ENCODE measurements at places on chromosomes 2 and 18.

GRCh38 chr2:81901017-81901416 lies 1596.5 kb upstream of the LRRTM1 start:
- peak; percentile 53 for DNase-seq

GRCh38 chr2:206526416-206526815 lies 83.1 kb downstream of the ADAM23 start:
- no peak for DNase-seq

DNA sequence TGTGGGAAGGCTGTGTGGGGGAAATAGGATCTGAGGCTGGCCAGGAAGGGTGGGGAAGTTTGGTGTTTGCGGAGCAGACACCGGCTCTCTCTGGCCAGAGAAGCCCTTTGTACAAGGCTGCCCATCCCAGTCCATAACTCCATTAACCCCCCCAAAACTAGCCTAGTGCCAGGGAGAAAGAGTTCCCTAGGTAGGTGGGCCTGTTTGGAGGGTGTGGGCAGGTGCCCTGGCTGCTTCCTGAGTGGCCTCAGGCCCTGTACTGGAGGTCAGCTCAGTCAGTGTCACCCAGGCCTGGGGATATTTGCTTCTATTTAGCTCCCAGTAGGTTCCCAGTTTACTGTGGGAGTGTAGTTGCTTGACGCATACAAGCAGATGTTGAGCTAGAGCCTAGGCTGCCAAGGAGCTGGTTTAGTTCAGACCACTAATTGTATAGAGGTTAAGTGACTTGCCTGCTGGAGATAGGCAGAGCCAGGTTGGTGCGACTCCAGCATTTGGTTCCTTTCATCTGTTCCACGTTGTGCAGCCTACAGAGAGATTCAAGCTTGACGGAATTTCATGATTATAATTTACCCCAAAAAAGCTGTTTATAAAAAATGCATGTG lies 2.9 kb upstream of the GREB1 start:
- DNase-seq: no peak

DNA sequence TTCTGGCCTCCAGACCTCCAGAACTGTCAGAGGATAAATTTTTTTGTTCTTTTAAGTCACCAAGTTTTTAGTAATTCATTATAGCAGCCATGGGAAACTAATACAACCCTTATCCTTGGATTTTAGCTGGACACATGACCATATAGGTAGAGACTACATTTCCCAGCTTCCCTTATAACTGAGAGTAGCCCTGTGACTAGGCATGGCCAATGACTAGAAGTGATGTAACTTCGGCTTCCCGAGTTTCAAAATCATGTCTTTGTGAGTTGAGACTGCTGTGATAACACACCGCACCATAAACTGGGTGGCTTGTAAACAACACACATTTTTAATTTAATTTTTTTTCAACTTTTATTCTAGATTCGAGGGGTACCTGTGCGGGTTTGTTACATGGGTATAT lies 134.0 kb upstream of the SERTAD2 start:
- no peak for DNase-seq

GRCh38 chr2:26495705-26496297 lies 17.9 kb upstream of the OTOF start:
- DNase-seq: no peak

DNA sequence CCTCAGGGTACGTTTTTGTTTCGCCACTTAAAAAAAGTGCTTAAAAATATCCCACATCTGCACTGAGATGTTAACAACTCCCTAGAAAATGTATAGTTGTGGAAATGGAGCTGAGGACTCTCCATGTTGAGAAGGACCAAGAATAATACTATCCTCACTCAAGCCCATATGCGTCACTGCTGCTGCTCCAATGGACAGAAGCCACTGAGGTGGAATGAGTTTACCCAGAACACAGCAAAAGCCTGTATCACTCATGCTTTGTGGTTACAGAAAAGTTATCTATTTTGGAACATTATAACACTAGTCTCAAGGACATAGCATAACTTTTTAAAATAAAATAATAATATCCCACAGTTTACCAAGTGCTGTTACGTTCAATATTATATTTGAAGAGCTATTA lies 31.9 kb downstream of the DSC3 start:
- DNase-seq: peak; percentile 72

DNA sequence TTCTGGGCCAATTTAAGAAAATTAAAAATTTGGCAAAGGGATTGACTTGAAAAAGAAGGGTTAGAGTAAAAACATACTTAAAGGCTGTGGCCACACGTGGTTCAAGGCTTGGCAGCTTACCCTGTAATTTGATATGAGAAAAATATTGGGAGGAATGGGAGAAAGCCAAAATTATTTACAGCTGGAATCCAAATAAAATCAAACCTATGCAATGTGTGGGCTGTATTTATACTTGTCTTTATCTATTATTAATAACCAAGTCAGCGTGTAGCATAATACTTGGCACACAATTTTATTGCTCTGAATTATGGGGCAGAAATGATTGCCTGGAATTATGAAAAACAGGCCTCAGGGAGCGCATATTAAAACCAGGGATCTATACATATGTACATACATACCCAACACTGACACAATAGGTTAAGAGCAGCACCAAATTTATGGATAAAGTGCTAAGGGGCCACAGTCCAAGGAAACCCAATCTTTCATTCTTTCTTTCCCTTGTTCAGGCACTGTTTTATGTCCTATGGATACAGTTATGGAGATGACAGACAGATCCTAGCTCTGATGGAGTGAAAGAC lies 35.6 kb downstream of the FAM124B start:
- DNase-seq: no peak

GRCh38 chr2:16156411-16156810 lies 216.1 kb downstream of the MYCN start:
- DNase-seq: no peak

- no peak for DNase-seq
Observed at GRCh38 chr2:205995260-205995659, 90.7 kb downstream of the INO80D start.

GRCh38 chr2:235688511-235689426 lies 194.9 kb downstream of the AGAP1 start:
- DNase-seq: no peak

GRCh38 chr2:28209261-28209691 lies 183.4 kb upstream of the FOSL2 start:
- DNase-seq: peak; percentile 40

DNA sequence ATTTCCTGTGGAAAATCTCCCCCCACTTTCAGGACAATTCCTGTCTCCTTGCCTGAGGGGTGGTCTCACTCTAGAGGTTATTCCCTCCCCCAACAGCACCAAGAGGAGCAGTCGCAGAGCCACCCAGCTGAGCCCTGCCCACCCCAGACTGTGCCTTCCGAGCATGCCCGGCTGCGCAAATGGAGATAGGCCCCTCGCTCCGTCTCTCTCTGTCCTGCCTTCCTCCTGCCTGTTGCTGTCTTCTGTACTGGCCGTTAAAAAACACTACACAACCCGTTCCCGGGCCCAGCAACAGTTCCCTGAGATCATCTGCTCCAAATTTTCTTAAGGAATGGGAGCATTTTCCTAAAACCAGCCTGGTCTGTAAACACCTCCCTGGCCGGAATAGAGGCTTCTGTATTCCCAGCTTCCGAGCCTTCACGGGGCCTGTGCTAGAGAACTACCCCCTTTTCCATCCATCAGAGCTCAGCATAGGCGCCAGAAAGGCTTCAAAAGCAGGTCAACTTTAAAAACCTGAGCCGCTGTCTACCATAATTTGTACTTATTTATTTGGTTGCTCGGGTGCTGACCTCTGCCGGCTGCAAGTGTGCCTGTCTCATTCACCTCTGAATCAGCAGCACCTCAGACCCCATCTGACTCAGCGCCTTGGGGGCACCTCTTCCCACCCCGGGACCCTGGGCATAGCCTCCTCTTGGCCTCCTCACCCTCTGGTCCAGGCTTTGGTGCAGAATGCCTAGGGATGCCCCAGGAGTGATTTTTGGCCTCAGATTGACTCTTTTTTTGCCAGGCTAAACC lies 159.4 kb downstream of the PXDN start:
- peak; percentile 66 for DNase-seq

DNA sequence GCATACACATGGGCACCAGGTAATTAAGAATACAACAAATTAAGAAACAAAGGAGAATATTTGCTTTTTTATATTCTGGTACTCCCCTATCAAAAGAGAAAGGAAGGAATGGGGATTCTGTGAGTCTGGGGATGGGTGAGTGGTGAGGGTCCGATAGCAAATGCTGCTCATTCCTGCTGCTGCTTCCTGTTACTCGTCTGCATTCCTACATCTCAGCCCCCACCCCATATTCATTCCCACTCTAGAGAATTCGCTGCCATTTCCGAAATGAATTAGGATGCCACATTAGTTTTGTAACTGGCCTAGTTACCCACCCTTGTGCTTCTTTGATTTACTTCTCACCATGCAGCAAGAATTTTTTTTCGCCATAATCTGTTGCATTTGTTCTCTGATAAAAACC lies 1905.3 kb upstream of the PIK3C3 start:
- no peak for DNase-seq

DNA sequence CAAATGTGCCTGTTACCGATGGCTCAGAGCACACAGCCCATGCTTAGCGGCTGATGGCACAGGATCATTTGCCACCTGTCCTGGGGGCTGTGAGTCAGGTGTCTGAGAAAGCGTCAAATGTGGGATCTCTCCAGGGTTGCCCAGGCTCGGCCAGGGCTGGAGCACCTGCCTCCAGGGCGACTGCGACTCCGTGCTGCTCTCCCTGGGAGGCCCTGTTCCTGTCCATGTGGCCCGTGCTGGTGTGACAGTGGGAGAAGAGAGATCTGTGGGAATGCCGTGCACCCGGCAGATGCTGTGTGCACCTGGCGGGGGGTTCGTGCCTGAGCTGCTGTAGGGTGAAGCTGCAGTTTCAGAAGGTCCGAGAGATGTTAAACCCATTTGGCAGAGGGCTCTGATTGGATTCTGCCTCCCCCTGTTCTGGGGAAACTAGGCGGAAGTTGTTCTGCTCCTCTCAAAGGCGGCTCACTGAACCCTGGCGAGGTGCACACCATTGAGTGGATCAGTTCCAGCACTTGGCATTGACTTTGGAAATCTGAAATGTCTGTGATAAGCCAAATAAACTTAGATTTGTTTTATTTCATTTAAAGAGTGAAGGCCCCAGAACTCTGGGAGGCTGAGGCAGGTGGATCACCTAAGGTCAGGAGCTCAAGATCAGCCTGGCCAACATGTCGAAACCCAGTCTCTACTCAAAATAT lies 34.7 kb upstream of the TPO start:
- DNase-seq: no peak

DNA sequence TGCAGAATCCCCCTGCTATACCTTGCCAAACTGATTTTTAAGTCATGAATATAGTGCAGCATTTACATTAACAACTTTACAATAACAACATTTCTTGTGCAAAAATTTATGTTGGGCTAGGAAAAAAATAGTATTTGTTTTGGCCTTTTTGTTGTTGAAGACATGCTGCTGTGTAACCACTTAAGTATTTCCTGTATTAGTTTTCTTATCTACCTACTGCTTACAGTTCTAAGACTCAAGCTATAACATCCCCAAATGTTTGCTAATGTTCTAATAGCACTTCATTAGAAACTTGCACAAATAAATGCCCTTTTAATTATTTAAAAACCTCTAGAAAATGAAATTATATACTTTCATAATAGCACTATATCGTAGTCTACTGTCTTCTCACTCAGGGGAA lies 154.3 kb upstream of the DOCK10 start:
- DNase-seq: peak; percentile 32

GRCh38 chr18:34083910-34084535 lies 140.7 kb downstream of the NOL4 start:
- no peak for DNase-seq

- DNase-seq: no peak
Observed at GRCh38 chr2:99550368-99550767, 60.6 kb upstream of the REV1 start.

GRCh38 chr18:54359233-54359632 lies 1.5 kb downstream of the C18orf54 start:
- DNase-seq: peak; percentile 27

- peak; percentile 91 for DNase-seq
Observed at GRCh38 chr18:59070181-59070912, 69.3 kb upstream of the SEC11C start.

DNA sequence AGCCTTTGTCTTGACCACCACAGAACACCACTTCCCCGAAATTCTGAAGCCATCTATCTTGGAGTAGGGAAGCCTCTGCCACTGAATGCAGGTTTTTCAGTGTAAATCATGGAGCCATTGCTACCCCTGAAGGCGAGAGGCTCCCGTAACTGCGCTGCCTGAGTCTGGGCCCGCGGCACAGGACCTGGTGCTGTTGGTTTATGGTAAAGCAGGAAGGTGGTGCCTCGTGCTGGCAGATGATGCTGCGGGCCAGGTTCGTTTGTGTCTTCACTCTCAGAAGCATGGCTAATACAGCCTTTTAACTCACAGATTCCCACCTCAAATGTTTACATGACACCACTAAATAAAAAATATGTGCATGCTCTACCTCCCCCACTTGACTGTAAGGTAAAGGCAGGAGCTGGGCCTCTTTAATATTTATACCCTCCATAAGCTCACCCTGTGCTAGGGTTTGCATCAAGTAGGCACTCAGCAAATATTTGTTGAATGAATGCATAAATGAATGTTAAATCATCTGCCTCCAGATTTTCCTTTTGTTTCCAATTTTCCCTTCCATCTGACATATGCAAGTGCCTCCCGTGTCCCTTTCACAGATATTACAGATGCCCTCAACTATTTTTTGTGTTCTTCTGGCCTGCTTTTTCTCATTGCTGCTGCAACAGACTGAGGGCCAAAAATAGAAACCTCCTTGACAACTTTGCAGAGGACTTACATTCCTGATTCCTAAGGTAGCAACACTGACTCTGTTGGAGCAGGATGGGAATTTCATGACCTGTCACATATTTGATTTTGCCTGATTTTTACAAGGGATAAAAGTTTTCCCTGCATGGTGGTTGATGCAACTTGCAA lies 83.5 kb upstream of the CPO start:
- DNase-seq: no peak

DNA sequence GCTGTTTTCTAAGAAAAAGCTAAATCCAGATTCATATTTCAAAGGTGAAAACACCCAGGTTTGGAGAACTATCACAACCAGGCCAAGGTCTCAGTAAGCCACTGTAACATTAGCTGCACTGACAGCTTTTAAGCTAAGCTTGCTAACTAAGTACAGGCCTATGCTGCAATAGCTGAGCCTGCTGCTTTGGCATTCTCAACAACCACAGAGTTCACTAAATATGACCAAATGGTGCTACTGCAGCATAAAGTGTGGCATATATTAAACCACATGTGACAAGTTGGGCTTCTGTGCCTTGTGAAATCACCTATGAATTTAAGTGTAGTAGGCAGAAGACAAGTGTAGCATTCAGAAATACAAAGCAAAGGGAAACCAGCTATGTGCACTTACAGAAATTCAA lies 206.7 kb downstream of the TCF4 start:
- peak; percentile 38 for DNase-seq

GRCh38 chr2:5538772-5539171 lies 153.4 kb upstream of the SOX11 start:
- no peak for DNase-seq

DNA sequence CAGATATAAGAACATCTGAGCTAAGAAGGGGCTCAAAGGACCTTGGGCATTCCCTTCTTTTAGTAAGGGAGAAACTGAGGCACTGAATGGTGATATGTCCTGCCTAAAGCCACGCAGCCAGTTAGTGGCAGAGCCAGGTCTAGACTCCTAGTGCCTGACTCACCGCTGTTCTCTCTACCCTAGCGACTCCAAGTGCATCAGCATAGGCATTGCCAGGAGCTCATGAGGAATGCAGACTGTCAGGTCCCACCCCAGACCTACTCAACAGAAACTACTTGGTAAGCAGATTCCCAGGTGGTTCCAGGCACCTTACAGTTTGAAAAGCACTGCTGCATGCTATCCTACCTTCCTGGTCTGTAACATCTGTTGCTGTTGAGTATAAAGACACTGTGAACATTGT lies 158.9 kb downstream of the MSH2 start:
- DNase-seq: no peak
